Hair follicle dermal papilla cell (primary cell): ENCODE measurements at places on chromosomes 5 and 9. TPM values are rescaled to one million over a fixed set of nuclear protein-coding genes. Genes with fewer than 3 reads are reported as not detected.

The GFI1B gene
- total RNA-seq, result not detected in 2 replicates

The FAM53C gene
- total RNA-seq, result 37.0 and 46.6 TPM in 2 replicates

The ZNF484 gene
- total RNA-seq, result 16.3 and 17.5 TPM in 2 replicates

The IL9 gene
- total RNA-seq, result not detected in 2 replicates

The CLK4 gene
- total RNA-seq, result 22.5 and 28.9 TPM in 2 replicates

The MROH2B gene
- not detected in 2 replicates for total RNA-seq

The MARVELD2 gene
- total RNA-seq, result 2.9 and 3.3 TPM in 2 replicates

The CEP72 gene
- total RNA-seq, result 1.5 and 2.1 TPM in 2 replicates

The SCAI gene
- 8.9 and 9.8 TPM in 2 replicates for total RNA-seq

The FOXI1 gene
- total RNA-seq, result not detected in 2 replicates

The CCL27 gene
- total RNA-seq, result not detected in 2 replicates

The CWC27 gene
- 10.7 and 13.0 TPM in 2 replicates for total RNA-seq

The IRX1 gene
- total RNA-seq, result 26.1 and 30.5 TPM in 2 replicates

The DND1 gene
- 0.24 and 0.49 TPM in 2 replicates for total RNA-seq

The SEPTIN8 gene
- 58.5 and 65.4 TPM in 2 replicates for total RNA-seq

The ROR2 gene
- 26.4 and 31.5 TPM in 2 replicates for total RNA-seq

The PDE8B gene
- under 0.01 TPM in 2 replicates for total RNA-seq

The OR1L1 gene
- total RNA-seq, result not detected in 2 replicates

The OR1J2 gene
- total RNA-seq, result 0.24 and 0.32 TPM in 2 replicates

The CHSY3 gene
- 9.5 and 14.9 TPM in 2 replicates for total RNA-seq

The LCN1 gene
- total RNA-seq, result not detected in 2 replicates

The NUTM2F gene
- not detected in 2 replicates for total RNA-seq

The LECT2 gene
- total RNA-seq, result not detected in 2 replicates

The BRD9 gene
- total RNA-seq, result 28.8 and 30.3 TPM in 2 replicates

The UBE2D2 gene
- 41.4 and 45.8 TPM in 2 replicates for total RNA-seq

The PCDHB4 gene
- 0.49 TPM in 2 replicates for total RNA-seq

The RPL37 gene
- 83.5 and 210 TPM in 2 replicates for total RNA-seq

The PCDHA13 gene
- total RNA-seq, result 0.32 and 0.36 TPM in 2 replicates

The PHF2 gene
- 21.9 and 22.6 TPM in 2 replicates for total RNA-seq

The CDC25C gene
- 0.65 and 1.3 TPM in 2 replicates for total RNA-seq

The ISL1 gene
- total RNA-seq, result not detected in 2 replicates

The CENPP gene
- total RNA-seq, result 2.4 and 3.4 TPM in 2 replicates

The ALDH1A1 gene
- total RNA-seq, result 0.49 TPM in 1 of 2 replicates, not detected in the other

The SLC38A9 gene
- total RNA-seq, result 42.0 and 51.9 TPM in 2 replicates

The ERP44 gene
- 12.6 and 12.8 TPM in 2 replicates for total RNA-seq

The GADD45G gene
- total RNA-seq, result 0.61 and 0.81 TPM in 2 replicates

The NR5A1 gene
- not detected in 2 replicates for total RNA-seq

The CACNA1B gene
- under 0.01 TPM in 2 replicates for total RNA-seq

The TMC1 gene
- total RNA-seq, result 0.85 and 1.5 TPM in 2 replicates

The NOP16 gene
- total RNA-seq, result 5.2 and 8.0 TPM in 2 replicates

The DCAF10 gene
- 20.6 and 27.6 TPM in 2 replicates for total RNA-seq

The SNCB gene
- total RNA-seq, result not detected in 2 replicates

The GPR151 gene
- not detected in 2 replicates for total RNA-seq

The PCDHGC5 gene
- 4.5 and 4.7 TPM in 2 replicates for total RNA-seq

The SERF1A gene
- 7.8 and 12.6 TPM in 2 replicates for total RNA-seq

The LRSAM1 gene
- total RNA-seq, result 18.5 and 20.0 TPM in 2 replicates
